ENCODE measurements at places on chromosomes 16 and 17.
A peak's percentile ranks its signal among the peaks of the same experiment; 100 is the strongest.

- DNase-seq, result no peak
Observed at GRCh38 chr17:70552982-70553334, 383.6 kb downstream of the KCNJ2 start.

DNA sequence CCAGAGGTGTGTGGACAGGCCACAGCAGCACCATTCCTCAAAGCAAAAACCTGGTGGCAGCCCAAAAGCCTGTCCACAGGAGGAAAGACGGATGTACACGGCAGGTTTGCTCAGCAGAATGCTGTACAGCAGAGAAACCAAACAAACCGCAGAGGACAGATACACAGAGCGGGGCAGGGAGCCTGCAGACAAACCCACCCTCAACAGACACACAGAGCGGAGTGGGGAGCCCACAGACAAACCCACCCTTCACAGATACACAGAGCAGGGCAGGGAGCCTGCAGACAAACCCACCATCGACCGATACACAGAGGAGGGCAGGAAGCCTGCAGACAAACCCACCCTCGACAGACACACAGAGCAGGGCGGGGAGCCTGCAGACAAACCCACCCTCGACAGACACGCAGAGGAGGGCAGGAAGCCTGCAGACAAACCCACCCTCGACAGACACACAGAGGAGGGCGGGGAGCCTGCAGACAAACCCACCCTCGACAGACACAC lies 53.0 kb upstream of the METRNL start:
- no peak for DNase-seq

- no peak for DNase-seq
Observed at GRCh38 chr17:77424585-77425344, 284.0 kb downstream of the SEC14L1 start.

- DNase-seq, result no peak
Observed at GRCh38 chr16:56970934-56971767, 9.4 kb downstream of the CETP start.

DNA sequence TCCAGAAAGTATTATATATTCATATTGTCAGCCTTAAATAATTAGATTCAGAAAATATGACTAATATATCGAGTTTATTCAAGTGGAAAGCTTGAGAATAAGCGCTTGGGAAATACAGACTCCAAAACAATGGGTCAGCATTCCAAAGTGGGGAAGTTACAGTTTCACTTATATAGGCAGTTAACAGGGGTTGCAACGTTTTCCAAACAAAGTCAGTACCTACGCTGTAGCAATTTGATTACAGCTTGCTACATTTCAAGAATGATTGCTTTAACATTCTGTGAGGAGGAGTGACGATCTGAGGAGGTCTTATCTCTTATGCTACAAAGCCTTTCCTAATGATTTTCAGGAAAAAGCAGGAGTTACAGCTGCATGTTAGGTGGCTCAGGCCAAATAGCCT lies 34.2 kb upstream of the HS3ST3A1 start:
- DNase-seq, result peak; percentile 41

DNA sequence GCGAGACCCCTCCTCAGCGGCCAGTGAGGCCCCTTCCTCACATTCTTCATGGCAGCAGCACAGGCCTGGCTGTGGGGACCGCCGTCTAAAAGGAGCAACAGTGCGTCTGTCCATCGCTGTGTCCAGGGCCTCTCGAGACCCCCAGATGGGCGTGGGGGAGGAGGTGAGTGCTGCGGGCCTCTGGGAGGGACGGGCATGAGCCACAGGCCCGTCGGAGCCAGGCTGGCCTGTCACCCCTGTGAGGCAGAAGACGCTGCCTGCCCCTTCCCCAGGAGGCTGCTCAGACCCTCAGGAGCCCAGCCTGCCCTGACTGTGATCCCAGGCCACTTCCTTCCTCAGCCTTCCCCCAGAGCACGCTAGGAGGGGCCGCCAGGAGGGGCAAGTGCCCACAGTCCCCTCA lies 2.1 kb upstream of the PYCR1 start:
- no peak for DNase-seq

DNA sequence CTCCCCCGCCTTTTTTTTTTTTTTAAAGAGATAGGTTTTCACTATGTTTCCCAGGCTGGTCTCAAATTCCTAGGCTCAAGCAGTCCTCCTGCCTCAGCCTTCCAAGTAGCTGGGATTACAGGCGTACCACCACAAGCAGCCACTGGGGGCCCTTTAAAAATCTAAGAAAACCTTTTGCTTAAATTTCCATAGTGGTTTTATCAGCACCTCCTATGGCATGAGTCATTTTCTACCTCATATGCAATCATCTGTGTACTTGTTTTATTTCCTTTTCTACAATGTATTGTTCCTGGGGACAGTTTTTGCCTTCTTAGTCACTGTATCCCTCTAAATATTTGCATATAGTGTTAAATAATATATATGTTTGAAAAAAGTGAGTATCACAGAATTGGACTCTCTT lies 29.2 kb downstream of the GNA13 start:
- peak; percentile 96 for DNase-seq

DNA sequence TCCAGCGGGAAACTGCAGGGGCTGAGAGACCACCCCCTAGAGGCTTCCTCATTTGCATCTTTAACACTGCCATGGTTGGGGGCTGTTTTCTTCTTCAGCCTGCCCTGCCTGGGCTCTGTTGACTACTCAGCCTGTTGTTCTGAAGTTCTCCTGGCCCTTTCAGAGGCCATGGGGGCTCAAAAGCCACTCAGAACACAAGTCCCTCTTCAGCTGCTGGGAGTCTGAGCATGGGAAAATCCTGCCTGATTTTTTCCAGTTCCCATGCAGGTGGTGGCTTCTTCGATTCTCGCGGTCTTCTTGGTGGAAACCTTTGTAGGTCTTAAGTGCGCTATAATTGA lies 36.3 kb downstream of the PLCG2 start:
- DNase-seq, result no peak

GRCh38 chr17:82120148-82120547 lies 22.1 kb upstream of the FASN start:
- DNase-seq, result peak; percentile 44

DNA sequence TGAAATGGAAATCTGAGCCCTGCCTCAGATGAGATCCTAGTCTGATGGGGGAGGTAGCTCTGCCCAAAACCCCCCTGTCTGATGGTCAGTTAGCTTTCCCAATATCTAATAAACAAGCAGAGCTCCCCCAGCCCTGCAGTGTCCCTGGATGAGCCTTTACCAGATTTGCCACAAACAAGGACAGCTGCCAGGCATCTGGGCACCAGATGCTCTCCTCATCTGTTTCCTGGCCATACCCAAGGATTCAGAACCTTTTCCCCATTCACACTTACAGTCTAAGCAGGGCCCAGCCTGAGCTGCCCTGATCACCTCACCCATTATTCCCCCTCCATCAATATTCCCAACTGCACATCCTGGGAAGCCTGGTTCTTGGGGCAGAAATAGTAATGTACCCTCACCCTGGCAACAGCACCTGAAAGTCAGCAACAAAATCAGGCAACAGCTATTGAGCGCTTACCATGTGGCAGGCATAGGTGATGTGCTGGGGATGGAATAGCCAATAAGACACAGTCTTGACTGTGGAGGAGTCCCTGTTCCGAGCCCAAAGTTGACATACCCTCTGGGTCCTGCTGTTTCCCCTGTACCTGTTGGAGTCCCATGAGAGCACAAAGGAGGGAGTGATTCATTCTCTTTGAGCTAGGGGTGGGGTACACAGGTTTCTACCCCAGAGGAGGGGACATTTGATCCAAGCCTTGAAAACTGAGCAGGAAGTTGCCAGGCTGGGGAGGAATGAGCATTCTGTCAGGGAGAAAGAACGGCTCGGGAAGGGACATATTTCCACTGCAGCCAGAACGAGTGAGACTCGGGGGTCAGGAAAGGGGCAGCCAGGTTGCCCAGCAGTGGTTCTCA lies 147.4 kb downstream of the TMEM132E start:
- no peak for DNase-seq

GRCh38 chr17:604765-605164 lies 109.9 kb downstream of the VPS53 start:
- DNase-seq, result no peak

- peak; percentile 18 for DNase-seq
Observed at GRCh38 chr17:73782641-73783381, 138.6 kb upstream of the SDK2 start.

- no peak for DNase-seq
Observed at GRCh38 chr16:89407282-89407924, 83.0 kb downstream of the ANKRD11 start.
